ENCODE measurements at places on chromosomes 3 and 15.

DNA sequence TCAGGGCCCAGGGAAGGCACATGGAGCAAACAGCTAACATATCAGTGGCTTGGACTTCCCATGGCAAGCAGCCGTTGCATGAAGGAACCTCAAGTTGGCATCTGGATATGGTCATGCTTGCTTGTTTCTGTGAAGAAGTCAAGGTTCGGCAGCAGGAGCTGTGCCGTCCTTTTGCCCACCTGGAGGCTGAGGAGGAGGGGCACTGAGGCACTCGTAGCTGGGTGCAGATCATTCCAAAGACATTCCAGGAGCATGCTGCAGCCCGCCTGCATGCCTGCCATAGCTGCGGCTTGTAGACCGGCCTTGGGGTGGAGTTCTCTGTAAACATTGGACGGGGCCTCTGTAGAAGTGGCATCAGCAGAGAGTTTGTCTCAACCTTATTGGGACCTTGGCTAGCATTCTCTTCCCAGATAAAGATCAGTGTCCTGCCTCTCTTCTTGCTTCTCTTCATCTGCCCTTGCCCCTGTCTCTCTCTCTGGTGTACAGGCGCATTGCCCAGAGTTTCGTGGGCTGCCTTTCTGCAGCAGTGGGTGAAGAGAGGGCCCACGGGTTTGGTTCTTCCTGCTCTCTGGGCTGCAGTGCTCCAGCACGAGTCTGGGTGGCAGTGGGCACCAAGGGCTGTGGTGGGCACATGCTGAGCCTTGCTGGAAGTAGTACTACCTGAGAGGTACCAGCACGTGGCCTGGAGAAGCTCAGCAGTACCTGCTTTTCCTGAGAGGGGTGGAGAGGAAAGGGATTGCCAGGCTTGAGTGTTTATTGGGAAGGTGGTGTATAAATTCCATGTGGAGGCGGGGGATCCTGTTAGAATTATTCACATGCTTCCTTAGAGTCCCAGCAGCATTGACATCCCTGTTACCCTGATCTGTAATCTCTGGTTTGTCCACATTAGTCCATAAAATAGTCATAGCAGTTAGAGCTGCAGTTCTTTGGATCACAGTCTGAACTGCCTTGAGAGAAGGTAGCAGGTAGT, 49.4 kb downstream of the CHCHD6 start:
- DNase-seq = peak; percentile 95

GRCh38 chr15:66707310-66708082, 5.5 kb downstream of the SMAD6 start:
- no peak for DNase-seq

DNA sequence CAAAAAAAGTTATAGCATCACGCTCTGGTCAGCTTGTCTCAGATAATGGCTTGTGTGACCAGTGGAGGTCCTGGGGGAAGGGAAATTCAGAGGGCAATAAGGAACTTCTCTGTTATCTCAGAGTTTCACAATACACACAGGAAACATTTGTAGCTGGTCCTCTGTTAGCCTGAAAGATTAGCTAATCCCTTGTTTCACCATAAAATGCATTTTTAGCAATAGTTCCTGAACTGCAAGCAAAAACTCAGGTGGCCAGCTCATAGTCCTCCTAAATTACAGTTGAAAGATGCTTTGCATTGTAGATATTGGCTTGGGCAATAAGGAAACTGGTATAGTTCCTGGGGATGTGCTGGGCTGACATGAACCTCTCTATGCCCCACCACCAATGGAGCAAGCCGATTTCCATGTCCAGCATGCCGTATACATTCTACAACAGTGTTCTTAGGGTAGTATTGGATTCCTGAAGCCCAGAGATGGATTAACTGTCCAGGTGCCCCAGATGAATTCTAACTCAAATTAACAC, 141.5 kb upstream of the TBL1XR1 start:
- no peak for DNase-seq

DNA sequence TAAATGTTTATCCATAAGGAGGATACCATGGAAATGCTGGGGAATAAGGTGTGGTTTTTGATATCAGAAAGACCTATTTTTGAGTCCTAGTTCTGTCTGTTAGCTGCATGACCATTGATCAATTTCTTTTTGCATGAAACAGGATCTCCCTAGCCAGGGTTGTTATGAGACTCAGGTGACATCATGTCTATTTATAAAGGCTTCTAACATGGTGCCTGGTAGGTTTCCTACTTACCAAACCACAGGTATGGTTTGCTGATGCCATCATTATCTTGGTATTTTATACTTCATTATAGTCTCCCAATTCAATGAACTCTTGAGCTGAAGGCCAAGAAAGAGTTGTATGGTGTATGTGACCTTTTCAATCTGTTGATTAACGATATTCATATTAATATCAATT, 144.0 kb downstream of the CLSTN2 start:
- DNase-seq = no peak

GRCh38 chr3:50269977-50270413, 1.0 kb downstream of the SEMA3B start:
- DNase-seq = peak; percentile 69

DNA sequence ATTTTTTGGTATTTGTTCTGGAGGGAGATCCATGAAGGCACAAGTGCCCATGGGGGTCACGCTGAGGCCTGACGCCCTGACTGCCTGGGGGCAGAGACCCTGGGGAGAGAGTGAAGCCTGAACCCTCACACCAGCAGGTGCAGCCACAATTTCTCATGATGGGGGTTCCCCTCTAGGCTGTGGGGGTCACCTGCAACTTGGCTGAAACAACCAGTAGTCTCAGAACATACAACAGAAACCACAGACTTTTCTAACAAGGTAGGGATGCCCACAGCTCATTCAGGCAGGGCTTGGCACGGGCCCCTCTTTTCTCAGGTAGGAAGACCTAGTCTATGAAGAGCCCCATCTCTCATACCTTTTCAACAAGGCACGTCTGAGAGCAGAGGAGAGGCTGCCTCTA, 245.1 kb downstream of the ADAMTS17 start:
- DNase-seq = no peak

DNA sequence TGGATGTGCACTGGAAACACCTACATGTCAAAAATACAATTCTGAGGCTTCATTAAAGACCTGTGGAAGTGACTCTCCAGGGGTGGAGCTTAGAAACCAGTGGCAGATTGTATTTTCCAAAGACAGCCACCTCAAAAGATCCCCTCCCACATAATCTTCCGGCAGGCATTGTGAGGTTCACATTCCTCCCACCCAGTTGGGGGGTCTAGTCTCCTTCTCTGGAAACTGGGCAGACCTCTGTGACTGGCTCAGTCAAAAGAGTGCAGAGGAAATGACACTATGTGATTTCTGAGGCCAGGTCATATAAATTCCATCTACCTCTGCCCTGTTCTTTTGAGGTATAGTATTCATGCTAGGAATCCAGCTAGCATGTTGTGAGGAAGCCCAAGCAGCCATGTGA, 1.9 kb upstream of the CFAP92 start:
- DNase-seq = no peak

DNA sequence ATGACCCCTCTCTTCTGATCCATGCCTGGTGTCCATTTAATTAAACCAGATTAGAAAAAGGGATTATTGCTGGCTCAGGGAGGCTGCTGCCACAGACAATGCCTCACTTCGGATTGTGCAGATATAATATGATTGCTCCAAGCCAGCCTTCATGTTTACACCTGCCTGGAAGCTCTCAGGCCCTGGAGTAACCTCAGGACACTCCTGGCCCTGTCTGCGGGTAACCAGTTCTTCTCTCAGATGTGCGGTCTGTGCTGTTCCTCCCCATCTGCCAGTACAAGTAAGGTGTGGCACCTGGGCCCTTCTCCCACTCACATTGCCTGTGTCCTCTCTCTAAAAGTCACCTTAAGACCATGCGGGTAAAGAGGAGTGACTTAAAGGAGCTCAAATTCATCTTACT, 8.8 kb upstream of the GOLGA8J start:
- DNase-seq = no peak

DNA sequence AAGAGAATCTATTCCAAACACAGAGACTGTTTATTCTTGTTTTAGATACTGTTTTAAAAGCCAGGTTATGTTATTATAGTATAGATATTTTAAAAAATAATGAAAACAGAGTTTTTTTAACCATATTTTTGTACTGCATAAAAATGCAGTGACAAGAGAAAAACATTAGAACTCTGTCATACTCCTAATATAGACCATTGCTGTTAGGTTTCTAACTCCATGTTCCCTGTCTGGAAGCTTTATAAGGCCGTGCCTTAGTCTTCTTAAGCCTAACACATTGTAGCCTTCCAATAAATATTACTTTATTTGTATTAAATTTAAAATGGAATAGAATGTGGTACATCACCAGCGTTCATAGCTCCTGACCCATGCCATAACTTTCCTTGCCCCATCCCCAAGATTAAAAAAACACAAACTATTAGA, 53.2 kb downstream of the MBNL1 start:
- no peak for DNase-seq

DNA sequence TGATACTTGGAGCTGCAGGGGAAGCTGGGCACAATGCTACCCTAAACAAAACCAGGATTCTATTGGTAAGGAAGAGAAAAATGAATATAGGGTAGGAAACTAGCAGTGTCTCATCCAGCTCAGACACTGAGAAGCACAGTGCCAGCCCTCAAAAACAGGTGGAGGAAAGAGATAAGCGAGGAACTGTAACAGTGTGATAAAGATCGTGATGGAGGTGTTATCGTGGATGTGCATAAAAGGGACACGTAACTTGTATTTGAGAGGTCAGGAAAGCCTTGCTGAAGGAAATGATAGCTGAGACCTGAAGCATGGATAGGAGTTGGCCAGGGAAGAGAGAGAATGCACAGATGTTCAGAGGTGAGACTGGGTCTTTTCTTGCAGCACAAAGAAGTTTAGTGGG, 27.4 kb downstream of the MIX23 start:
- DNase-seq = no peak

GRCh38 chr3:100044369-100044768, 69.9 kb downstream of the FILIP1L start:
- DNase-seq = no peak

- DNase-seq = no peak
Measured at GRCh38 chr3:15309662-15310335, 22.6 kb downstream of the SH3BP5 start.

DNA sequence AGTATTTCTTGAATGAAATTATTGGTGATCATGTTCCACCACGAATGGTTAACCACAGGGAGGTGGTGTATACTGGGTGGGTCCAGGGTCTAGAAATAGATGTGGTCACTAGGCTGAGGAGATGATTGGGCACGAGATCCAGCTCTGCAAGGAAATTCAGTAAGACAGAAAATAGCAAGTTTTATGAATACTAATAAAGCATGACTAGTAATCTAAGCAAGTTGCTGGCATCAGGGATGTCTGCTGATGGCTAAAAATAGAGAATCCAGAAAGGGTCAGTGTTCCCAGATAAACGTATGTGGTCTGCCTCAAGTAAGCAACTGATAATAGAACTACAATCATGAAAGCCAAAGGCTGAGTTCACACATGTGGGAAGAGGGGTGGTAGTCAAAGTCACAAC, 108.3 kb upstream of the FRMD4B start:
- DNase-seq = no peak

DNA sequence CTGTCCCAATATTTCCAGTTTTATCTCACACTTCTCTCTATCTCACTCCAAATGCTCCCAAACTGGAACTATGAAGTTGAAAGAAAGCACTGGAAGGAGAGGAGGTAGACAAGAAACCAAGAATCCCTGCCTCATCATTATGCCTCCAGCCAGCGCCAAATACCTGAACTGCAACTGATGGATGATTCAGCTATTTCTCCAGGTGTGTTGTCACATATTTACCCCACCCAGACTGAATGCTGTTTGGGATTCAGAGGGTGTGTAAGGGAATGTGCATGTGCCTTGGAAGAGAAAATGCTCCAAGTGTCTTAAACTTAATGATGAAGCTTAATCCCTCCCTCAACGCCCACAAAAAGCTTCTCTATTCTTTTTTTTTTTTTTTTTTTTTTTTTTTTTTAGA, 269.5 kb upstream of the ATP11B start:
- DNase-seq = no peak

DNA sequence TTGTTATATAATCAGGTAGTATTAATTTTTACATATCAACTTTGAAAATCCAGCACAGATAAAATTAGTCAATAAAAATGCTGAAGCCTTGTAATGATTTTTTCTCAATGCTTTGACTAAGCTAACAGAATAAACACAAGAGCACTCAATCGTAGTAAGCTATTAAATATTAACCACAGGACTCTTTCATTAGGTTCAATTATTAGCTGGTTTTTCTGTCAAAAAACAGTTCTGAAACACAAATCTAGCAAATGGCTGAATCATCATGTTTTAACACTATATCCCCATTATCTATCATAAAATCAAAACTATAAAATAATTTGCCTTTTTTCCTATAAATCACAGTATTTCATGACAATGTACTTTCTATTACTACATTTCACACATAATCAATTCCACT, 69.6 kb downstream of the PLOD2 start:
- no peak for DNase-seq

- no peak for DNase-seq
Measured at GRCh38 chr3:141795276-141795675, 32.1 kb downstream of the GRK7 start.

GRCh38 chr15:75723171-75723846, 10.7 kb upstream of the CSPG4 start:
- peak; percentile 57 for DNase-seq

GRCh38 chr3:69420781-69421520, 35.1 kb upstream of the FRMD4B start:
- no peak for DNase-seq

DNA sequence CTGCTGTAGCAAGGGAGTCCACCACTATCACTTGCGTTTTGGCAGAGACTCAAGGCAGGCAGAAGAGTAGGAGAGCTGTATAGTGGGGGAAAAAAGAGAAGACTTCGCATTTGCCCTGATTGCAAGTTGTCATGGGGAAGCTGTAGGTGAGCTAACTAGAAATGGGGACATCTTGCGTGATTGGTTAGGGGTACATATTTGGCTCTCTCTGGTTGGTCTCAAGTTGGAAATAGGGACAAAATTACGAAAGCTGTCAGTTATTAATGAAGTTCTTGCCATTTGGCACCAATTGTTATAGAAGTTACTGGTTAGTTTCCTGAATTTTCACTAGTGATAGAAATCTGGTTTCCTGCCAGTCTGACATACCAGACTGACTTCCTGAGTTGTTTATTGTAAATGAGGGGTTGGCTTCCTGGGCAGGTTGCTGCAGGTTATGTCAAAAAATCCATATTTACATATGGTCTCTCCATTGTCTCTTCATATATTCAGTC, 8.2 kb upstream of the SENP7 start:
- DNase-seq = no peak

GRCh38 chr15:89648106-89649012, 6.9 kb downstream of the KIF7 start:
- peak; percentile 72 for DNase-seq

GRCh38 chr3:62241279-62241678, 132.1 kb downstream of the FEZF2 start:
- DNase-seq = no peak

- DNase-seq = no peak
Measured at GRCh38 chr3:114308830-114309229, 15.0 kb downstream of the TIGIT start.

GRCh38 chr3:121228971-121229370, 316.8 kb downstream of the POLQ start:
- DNase-seq = no peak

DNA sequence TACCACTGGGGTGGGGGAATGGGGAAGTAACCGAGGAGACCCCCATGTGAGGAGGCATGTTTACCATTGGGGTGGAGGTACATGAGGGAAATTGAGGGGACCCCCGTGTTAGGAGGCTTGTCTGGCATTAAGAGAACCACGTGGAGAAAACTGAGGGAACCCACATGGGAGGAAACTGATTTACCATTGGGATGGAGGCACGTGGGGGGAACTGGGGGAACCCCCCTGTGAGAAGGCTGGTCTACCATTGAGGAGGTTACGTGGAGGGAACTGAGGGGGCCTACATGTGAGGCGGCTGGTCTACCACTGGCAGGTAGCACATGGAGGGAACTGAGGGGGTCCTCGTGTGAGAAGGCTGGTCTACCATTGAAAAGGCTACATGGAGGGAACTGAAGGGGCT, 159.4 kb downstream of the FBLN2 start:
- DNase-seq = peak; percentile 23
